ENCODE measurements at places on chromosomes 7 and 10.

DNA sequence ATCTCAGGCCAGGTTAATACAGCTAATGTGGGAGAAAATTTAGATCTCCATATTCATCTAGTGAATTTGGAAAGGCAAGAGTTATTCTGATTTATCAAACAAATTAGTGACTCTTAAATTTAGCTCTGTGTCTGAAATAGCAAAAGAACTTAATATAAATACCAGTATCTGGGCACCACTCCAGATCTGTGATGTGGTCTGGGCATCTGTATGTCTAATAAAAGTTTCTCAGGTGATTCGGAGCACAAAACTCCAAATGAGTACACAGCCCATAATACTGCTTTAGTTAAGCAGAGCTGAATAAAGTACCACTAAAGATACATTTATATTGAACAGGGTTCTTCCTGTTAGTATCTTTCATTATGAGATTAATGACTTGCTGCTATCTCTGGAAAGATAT, 261.4 kb downstream of the BAMBI start:
- no peak for DNase-seq

GRCh38 chr7:108557191-108557590, 12.3 kb downstream of the THAP5 start:
- DNase-seq = no peak

DNA sequence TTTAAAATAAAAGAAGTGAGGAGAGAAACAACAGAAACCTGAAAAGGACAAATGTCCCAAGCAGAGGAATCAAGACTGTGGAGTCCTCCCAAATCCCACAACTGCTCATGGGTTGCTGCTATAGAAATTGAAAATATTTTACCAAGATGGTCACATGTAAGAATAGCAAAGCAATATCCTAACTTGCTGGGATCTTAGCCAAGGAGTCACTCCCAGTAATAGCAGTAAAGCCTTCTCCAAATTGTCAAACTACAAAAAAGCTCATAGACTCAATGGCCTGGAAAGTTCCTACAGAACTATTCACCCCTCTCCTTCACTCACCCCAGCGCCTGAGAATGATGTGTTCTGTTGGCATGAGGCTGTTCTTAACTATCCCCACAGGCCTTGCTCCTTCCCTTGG, 186.5 kb downstream of the ELMO1 start:
- DNase-seq = no peak

DNA sequence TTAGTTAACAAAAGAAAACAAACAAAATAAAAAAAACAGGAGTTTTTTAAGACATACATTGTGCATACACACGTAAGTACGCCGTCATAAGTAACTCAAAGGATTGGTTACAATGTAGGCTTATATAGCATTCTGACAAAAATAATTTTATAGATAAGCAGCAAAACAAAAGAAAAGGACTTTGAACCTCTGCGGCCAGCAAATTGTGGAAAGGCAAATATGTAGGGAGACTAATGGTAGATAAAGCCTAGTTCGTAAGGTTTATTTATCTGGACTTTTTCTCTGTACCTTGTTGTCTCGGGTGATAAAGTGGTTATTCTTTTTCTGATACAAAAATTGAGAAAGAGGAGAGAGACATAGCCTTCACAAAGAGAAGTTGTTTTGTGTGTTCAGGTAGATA, 891.9 kb downstream of the CNTNAP2 start:
- DNase-seq = no peak

GRCh38 chr10:55024713-55025112, 223.7 kb upstream of the PCDH15 start:
- DNase-seq = peak; percentile 9

DNA sequence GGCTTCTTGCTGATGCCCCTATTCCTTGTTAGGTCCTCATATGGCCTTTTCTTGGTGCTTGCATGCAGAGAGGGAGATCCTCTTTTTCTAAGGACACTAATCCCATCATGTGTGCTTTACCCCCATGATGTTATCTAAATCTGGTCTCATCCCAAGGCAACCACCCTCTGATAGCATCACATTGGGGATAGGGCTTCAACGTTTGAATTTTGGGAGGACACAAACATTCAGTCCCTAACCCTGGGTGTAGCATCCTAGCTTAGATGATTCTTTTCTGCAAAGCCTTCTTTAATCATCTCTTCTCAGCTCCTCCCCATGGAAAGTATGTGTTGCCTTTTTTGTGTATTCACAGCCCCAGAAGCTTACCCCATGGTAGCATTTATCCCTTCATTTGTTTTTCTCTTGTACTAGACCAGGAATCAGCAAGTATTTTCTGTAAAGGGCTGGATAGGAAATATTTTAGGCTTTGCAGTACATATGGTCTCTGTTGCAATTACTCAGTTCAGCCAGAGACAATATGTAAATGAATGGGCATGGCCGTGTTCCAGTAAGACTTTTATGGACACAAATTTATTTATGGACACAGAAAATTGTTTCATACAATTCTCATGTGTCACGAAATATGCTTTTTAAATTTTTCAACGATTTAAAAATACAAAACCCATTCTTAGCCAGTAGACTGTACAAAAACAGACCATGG, 101.5 kb upstream of the CSTF2T start:
- DNase-seq = no peak

GRCh38 chr7:120807390-120807789, 50.6 kb downstream of the TSPAN12 start:
- DNase-seq = no peak

GRCh38 chr10:96230527-96230926, 40.8 kb downstream of the BLNK start:
- no peak for DNase-seq

DNA sequence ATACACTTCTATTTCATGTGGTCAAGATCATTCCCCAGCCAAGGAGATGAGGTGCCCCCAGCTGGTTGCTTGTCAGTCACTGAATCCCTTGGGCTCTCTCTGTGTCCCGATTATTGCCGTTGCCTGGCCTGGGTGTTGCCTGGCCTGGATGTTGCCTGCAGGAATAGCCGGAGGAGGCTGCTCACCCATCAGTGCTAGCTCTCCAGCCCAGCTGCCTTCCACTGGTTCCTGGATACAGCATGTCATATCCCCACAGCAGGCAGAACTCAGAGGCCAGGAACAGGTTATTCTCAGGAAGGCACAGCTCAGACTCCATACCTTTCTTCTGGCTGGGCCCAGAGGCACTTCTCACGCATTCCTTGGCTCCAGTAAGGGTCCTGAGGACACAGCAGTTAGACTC, 542.1 kb upstream of the MGMT start:
- no peak for DNase-seq

GRCh38 chr10:128339753-128340152, 213.5 kb upstream of the MKI67 start:
- no peak for DNase-seq

- DNase-seq = no peak
These were observed 44.5 kb upstream of the STK17A start for GRCh38 chr7:43538404-43538771.

DNA sequence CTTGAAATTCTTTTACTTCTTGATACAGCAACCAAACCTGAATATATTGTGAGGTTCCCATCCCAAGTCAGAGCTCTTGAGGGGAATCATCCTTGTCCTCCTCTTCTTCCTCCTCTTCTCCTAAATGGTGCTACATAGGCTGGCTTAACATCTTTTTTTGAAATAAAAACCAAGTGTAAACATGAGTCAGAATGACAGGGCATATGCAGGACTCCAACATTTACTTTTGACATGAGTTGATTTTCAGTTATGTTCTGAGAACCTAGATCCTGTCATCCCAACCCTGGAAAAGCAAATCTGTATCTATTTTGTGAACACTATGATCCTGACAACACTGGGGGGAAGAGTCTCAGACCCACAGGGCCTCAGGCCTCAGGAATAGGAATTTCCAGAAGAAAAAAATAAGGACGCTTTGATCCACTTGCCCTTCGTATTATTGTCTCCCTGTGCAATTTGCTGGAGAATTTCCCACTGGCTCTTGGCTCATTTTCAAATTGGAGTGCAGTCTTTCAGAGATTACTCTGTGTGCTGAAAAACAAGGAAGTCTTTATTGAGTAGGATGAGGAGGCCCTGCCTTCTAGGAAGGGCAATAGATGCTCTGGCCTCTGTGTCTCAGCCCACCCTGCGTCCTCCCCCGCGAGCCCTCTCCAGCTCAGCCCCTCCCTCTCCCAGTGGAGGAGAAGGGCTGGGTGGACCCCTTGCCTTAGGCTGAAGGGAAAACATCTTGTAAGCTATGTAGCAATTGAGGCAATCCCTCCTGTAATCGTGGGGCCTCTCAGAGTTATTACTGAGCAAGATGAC, 121.6 kb downstream of the CREB5 start:
- DNase-seq = no peak

GRCh38 chr10:91389636-91390512, 20.3 kb upstream of the HECTD2 start:
- DNase-seq = peak; percentile 87

- no peak for DNase-seq
These were observed at the start of gene CRYGN for GRCh38 chr7:151439855-151440798. TSS of gene CRYGN (minus strand) at chr7:151440141. CDS start at chr7:151439917, 224 bp downstream.

DNA sequence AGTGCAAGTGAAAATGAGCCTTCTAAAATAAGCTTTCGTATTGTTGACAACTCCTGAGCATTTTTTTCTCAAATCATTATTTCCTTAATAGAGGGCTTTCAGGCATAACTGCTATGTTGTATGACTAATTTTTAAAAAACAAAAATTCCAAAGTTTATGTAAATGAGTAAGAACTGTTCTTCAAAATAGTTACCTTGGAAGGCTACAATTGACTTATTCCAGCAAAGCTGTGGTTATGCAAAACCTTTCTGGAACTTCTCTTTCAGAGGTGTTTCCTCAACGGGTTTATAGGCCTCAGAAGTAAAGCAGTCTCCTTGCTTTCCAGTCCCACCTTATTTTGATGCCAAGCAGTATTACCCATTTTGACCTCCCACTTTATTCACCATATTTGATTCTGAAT, 2.5 kb downstream of the SLC25A28 start:
- no peak for DNase-seq

GRCh38 chr10:132408367-132408781, 11.4 kb downstream of the PWWP2B start:
- DNase-seq = no peak

DNA sequence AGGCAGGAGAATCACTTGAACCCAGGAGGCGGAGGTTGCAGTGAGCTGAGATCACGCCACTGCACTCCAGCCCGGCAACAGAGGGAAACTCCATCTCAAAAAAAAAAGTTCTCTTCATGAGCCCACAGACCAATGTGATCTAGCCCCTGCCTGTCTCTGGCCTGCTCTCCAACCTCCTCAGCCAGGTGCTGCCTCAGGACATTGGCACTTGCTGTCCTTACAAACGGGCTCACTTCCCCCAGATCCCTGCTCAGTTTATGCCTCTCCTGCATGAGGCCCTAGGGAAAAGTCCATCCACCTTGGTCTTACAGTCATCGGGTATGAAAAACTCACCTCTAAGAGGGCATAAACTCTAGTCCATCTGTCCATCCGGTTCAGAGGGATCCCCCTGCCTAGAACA, 32.5 kb downstream of the TNS3 start:
- no peak for DNase-seq

DNA sequence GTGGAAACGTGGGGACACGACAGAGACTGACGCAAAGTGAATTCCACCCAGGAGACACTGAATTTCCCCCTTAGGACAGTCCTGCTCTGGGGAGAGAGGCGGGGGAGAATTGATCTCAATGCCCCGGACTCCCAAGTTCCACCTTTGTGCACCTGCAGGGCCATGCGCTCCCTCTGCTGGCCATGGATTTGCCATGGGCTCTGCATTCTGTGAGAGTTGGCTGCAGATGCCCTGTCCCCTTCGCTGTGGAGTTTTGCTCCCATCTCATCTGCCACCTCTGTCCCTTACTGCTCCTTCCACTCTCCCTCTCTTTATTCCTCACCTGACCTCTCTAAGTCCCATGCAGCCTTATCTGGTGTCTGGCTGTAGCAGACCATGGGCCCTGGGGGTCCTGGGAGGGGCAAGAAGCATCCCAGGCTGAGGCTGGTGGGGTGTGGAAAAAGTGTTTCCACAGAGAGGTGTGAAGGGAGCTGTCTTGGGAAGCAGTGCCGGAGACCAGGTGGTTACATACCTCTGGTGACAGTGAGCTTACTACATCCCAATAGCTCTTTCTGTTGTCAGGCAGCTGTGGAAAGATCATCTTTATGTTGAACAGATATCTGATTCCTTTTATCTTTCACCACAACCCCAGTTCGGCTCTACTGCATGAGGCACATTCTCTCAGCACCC, 14.3 kb downstream of the GHRHR start:
- no peak for DNase-seq

DNA sequence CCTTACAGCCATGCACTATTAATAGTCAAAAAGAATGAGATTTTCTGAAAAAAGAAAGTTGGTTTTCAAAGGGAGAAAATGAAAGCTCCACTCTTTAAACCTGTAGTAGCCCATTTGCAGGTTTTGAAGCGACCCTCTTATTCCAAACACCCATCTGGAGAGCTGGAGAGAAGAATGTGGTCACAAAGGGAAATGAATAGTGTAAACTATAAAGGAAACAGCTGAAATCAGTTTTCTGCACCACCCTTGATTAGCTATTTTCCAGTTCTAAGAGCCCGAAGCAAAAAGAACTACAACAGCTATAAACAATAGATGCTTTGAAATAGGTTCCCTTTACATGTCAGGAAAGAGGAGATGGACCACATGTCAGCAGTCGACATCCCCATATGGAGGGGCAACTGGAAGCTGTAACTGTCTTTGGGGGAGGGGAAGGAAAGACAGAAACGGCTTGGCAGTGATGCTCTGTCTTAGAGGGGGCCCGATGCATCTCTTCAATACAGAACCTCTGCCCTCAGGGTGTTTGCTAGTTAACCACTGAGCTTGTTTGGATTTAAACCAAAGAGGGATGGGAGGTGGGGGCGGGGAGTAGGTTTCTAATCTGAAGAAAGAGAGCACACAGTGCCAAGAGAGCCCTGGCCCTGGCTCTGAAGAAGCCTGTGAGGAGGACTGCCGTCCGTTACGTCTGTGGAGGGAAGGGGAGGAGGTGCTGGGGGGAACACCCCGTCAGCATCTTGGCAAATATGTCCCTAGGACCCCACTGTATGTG, 55.3 kb downstream of the CPVL start:
- no peak for DNase-seq

- peak; percentile 72 for DNase-seq
These were observed 59.8 kb downstream of the DNAJC1 start for GRCh38 chr10:21943633-21944265.

DNA sequence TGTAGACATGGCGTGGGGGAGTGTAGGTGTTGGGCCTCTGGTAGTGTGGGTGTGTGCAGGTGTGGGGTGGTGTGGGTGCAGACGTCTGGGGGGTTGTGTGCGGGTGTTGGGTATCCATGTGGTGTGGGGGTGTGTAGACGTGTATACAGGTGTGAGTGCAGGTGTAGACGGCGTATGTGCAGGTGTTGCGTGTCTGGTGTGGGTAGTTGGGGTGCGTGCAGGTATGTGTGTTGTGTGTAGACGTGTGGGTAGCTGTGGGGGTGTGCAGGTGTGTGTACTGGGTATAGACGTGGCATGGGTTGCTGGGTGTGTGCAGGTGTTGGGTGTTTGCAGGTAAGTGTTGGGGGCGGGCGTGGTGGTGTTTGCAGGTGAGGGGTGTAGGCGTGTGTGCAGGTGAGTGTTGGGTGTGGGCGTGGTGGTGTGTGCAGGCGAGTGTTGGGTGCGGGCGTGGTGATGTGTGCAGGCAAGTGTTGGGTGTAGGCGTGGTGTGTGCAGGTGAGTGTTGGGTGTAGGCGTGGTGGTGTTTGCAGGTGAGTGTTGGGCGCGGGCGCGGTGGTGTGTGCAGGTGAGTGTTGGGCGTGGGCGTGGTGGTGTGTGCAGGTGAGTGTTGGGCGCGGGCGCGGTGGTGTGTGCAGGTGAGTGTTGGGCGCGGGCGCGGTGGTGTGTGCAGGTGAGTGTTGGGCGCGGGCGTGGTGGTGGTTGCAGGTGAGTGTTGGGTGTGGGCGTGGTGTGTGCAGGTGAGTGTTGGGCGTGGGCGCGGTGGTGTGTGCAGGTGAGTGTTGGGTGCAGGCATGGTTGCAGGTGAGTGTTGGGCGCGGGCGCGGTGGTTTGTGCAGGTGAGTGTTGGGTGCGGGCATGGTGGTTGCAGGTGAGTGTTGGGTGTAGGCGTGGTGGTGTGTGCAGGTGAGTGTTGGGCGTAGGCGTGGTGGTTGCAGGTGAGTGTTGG, 16.6 kb downstream of the GET4 start:
- DNase-seq = no peak
